ENCODE measurements at places on chromosomes 2 and 18. TPM values are rescaled to one million over a fixed set of nuclear protein-coding genes. Genes with fewer than 3 reads are reported as not detected.
A peak's percentile ranks its signal among the peaks of the same experiment; 100 is the strongest.

- H3K4me3 ChIP-seq: no peak overlapping the region
- H3K36me3 ChIP-seq: no peaks in the 10 kb centered on the region
- no peaks in the 10 kb centered on the region for H3K4me1 ChIP-seq
- peaks cover 2% of the 10 kb centered on the region for H3K27me3 ChIP-seq
- no peak for DNase-seq
- H3K27ac ChIP-seq: no peak overlapping the region
Observed at GRCh38 chr2:191777351-191777750, 69.5 kb downstream of the CAVIN2 start.

GRCh38 chr18:70024829-70025228, 77.2 kb upstream of the CD226 start:
- H3K27me3 ChIP-seq: no peaks in the 10 kb centered on the region
- H3K4me1 ChIP-seq: no peaks in the 10 kb centered on the region
- H3K36me3 ChIP-seq: peaks cover 18% of the 10 kb centered on the region
- H3K4me3 ChIP-seq: no peak overlapping the region
- DNase-seq: no peak

Gene MSTN
- polyA plus RNA-seq: 0.66 TPM

DNA sequence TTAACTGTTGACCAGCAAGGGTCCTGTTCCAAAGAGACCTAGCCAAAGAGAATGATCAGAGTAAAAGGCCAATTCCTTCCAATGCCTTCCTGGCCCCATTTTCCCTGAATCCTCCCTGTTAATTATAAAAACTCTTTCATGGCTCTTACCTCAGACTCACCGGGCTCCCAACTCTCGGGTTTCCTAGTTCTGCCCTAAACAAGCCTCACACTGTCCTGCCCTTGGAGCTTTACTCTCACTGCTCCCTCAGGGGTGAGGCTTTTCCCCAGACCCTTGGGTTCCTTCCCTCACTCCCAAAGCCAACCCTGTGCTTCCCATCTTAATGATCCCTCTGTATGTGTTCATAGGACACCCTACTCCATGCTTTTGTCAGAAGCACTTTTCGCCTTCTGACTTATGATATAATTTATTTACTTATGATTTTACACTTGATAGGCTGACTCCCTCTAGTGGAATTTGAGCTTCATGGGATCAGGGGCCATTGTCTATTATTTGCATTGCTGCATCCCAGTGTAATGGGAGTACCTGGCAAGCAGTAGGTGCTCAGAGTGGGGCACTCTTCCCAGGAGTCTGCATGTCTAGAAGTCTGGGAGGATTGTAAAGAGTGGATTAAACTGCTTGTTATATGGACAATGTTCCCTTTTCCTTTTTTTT, 29.9 kb upstream of the ZNG1B start:
- H3K36me3 ChIP-seq: no peaks in the 10 kb centered on the region
- DNase-seq: peak; percentile 59
- no peak overlapping the region for H3K27ac ChIP-seq
- H3K27me3 ChIP-seq: no peaks in the 10 kb centered on the region
- H3K4me3 ChIP-seq: no peak overlapping the region

GRCh38 chr18:26405190-26405801, 143.1 kb downstream of the KCTD1 start:
- no peaks in the 10 kb centered on the region for H3K27me3 ChIP-seq
- no peak overlapping the region for H3K27ac ChIP-seq
- peak; percentile 23 for DNase-seq
- H3K4me3 ChIP-seq: no peak overlapping the region
- no peaks in the 10 kb centered on the region for H3K4me1 ChIP-seq
- H3K36me3 ChIP-seq: no peaks in the 10 kb centered on the region

Gene GLB1L
- 20.9 TPM for polyA plus RNA-seq

DNA sequence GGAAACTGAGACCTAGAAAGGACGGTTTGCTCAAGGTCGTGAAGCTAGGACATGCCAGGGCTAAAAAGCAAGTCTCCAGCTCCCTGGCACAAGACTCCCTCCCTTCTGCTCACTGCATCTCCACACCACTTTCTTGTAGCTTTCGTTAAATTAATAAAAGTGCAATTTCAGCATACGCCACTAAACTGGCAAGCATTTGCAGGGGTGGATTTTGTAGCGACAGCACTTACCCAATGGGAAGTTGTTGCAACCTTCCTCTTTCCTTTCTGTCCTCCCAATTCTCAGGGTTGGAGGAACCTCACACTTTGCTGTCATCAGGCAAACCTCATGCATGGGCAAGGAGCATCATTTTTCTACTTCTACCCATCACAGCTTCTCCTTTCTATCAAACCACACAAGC, 7.4 kb upstream of the RHOB start:
- H3K36me3 ChIP-seq: no peaks in the 10 kb centered on the region
- H3K27ac ChIP-seq: no peak overlapping the region
- no peak for DNase-seq
- no peak overlapping the region for H3K4me3 ChIP-seq

Gene CFAP221
- polyA plus RNA-seq: 28.5 TPM

DNA sequence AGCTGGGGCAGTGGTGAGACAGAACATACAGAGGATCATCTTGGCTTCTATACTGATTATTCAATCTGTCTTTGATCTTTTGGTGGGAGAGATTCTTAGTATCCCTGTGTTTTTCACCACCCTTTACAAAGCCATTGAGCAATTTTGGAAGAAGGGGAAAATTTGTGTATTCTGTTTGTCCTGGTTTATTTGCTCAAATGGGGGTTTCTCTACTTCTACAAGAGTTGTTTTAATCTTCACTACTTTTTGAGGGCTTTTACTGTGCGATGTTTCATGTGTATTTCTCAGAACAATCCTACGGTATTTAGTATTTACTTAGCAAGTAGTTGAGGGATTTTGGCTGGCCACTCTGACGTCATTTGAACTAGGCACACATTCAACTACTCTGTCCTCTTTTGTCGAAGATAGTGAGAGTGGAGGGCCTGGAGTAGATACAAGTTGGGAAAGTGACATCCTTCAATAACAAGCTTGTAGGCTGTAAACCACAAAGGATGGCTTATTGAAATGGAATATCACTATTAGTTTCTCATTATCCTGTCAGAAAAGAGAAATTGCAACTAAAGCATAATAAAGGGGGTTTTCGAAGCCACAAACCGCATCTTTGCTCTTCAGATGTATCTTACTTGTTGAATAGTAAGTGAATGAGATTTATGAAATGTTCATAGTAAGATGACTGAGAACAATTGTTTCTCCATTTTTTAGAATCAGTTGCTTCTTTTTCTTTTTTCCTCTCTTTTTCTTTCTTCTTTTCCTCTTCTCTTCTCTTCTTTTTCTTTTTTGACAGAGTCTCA, 24.8 kb downstream of the FMNL2 start:
- no peak overlapping the region for H3K27ac ChIP-seq
- no peaks in the 10 kb centered on the region for H3K36me3 ChIP-seq
- no peak for DNase-seq
- no peaks in the 10 kb centered on the region for H3K4me1 ChIP-seq

GRCh38 chr2:107025869-107026380, 140.0 kb upstream of the ST6GAL2 start:
- H3K4me3 ChIP-seq: no peak overlapping the region
- no peaks in the 10 kb centered on the region for H3K27me3 ChIP-seq
- H3K36me3 ChIP-seq: no peaks in the 10 kb centered on the region
- no peak for DNase-seq
- H3K27ac ChIP-seq: no peak overlapping the region
- H3K4me1 ChIP-seq: no peaks in the 10 kb centered on the region

Gene AQP12A
- polyA plus RNA-seq: 5.0 TPM

DNA sequence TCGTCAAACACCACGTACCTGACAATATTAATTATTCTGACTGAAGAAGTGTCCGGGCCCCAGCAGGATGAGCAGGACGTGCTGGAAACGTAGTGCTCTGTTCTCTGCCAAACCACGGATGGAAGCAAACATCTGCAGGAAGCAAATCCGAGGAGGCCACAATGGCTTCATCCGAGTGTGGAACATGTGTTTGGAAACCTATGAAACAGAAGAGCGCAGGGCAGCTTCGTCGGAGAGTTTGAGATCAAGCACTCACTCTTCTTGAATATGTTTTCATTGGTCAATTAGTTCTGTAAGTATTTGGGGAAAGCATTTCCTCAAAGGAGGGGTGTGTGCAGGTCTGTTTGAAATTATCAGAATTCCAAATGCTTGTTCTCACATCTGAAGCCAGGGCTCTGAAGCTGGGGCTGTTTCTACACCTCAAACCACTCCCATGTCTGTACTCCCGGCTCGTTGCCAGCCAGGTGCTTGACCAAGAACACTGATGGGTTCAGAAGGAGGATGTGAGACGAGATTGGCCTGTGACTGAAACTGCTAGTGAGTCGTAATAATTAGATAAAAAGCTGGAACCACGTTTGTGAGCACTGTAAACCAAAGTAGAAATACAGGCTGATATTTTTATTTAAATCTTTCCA, 356.6 kb upstream of the SALL3 start:
- H3K4me1 ChIP-seq: no peaks in the 10 kb centered on the region
- DNase-seq: no peak
- H3K4me3 ChIP-seq: no peak overlapping the region
- no peak overlapping the region for H3K27ac ChIP-seq
- H3K36me3 ChIP-seq: no peaks in the 10 kb centered on the region
- H3K27me3 ChIP-seq: no peaks in the 10 kb centered on the region

- H3K36me3 ChIP-seq: no peaks in the 10 kb centered on the region
- H3K27me3 ChIP-seq: peaks cover 6% of the 10 kb centered on the region
- no peak overlapping the region for H3K27ac ChIP-seq
- DNase-seq: no peak
Observed at GRCh38 chr2:98118161-98118560, 31.2 kb downstream of the VWA3B start.

GRCh38 chr2:103789381-103790095, 1027.7 kb downstream of the TMEM182 start:
- H3K4me3 ChIP-seq: no peak overlapping the region
- no peaks in the 10 kb centered on the region for H3K27me3 ChIP-seq
- no peak for DNase-seq
- no peaks in the 10 kb centered on the region for H3K4me1 ChIP-seq

DNA sequence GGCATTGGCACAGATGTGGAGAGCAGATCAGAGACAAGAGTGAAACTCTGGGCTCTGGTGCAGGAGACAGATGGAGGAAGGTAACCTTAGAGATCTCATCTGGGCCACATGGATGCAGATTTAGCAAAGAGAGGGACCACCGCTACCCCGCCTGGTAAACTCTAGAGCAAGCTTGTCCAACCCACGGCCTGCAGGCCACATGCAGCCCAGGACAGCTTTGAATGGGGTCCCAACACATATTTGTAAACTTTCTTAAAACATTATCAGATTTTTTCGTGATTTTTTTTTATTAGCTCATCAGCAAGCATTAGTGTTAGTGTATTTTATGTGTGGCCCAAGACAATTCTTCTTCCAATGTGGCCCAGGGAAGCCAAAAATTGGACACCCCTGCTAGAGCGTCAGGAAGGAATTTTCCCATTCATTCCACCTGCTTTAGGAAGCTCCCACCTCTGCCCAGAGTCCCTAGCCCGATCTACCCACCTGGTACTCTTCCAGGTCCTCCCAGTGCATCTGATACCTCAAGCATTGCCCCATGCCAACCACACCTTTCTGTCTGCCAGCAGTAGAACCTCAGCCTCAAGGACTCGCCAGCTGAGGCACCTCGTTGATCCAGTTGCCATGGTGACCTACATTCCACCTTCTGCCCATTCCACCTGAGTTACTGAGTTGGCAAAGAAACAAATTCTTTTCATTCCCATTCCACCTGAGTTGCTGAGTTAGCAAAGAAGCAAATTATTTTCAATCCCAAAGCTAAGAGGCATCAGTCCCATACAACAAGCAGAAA, at the start of gene CIB4:
Gene CIB4 (minus strand): TSS at position 586 of the 784 bp plus-strand sequence. CDS start 52 bp downstream, at position 534.
- no peak within 1 kb of the TSS for H3K4me3 ChIP-seq
- H3K36me3 ChIP-seq: no peaks in the 10 kb centered on the region
- peaks cover 4% of the 10 kb centered on the region for H3K27me3 ChIP-seq

DNA sequence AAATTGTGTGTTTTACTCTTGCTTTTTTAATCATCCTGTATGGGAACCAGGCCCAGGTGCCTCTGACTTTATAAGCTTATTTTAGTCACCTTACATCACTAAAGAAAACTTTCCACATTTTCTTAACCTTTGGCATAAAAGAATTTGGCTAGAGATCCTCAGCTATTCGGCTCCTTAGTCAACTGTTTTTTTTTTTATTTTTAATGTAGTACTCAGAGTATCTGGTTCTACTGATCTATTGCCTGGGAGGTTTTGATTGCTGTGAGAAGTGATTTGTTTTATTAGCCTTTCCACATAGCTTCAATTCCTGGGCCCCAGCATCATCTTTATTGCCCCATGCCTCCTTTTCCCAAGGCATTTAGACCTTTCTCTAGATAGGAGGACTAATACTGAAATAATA, 121.0 kb downstream of the MYO1B start:
- H3K27me3 ChIP-seq: no peaks in the 10 kb centered on the region
- DNase-seq: no peak
- no peak overlapping the region for H3K4me3 ChIP-seq
- H3K36me3 ChIP-seq: peaks cover 24% of the 10 kb centered on the region
- H3K27ac ChIP-seq: no peak overlapping the region

DNA sequence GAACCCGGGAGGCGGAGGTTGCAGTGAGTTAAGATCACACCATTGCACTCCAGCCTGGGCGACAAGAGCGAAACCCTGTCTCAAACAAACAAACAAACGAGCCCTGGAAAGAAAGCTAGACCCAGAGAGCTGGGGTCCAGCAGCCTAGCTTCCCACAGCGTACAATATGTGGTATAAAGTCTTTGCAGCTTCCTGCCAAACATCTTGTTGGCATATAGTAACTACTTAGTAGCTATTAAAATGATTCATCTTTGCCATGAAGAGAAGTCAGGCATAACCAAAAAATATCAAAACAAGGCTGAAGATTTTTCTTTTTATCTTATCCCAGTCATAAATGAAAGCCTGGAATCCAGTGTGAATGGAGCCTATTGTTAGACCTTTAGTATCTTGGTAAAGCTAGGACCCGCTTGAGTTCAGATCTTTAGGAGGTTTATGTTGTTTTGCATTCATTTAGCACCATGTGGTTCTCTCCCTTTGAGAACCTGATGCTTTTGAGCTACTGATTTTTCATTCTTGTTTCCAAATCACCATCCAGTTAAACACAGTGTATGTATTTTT, 139.7 kb upstream of the NOSTRIN start:
- H3K27ac ChIP-seq: no peak overlapping the region
- H3K36me3 ChIP-seq: peaks cover 2% of the 10 kb centered on the region
- no peak overlapping the region for H3K4me3 ChIP-seq
- no peaks in the 10 kb centered on the region for H3K27me3 ChIP-seq
- no peaks in the 10 kb centered on the region for H3K4me1 ChIP-seq

- no peaks in the 10 kb centered on the region for H3K4me1 ChIP-seq
- DNase-seq: no peak
- H3K27me3 ChIP-seq: peaks cover 2% of the 10 kb centered on the region
- no peak overlapping the region for H3K4me3 ChIP-seq
- H3K27ac ChIP-seq: no peak overlapping the region
Observed at GRCh38 chr2:122003196-122003940, 247.9 kb downstream of the TSN start.

- no peak for DNase-seq
- no peak overlapping the region for H3K4me3 ChIP-seq
- H3K36me3 ChIP-seq: no peaks in the 10 kb centered on the region
- peaks cover 25% of the 10 kb centered on the region for H3K4me1 ChIP-seq
- H3K27ac ChIP-seq: no peak overlapping the region
Observed at GRCh38 chr2:1546023-1546591, 132.8 kb downstream of the TPO start.

All from large intestine (tissue), 12 donors.